ENCODE measurements at places on chromosomes 3 and 15.

GRCh38 chr3:113514265-113514769 is 639 bp downstream of the SPICE1 start:
- DNase-seq = no peak

GRCh38 chr3:119238363-119238762 is 2.3 kb downstream of the B4GALT4 start:
- no peak for DNase-seq

DNA sequence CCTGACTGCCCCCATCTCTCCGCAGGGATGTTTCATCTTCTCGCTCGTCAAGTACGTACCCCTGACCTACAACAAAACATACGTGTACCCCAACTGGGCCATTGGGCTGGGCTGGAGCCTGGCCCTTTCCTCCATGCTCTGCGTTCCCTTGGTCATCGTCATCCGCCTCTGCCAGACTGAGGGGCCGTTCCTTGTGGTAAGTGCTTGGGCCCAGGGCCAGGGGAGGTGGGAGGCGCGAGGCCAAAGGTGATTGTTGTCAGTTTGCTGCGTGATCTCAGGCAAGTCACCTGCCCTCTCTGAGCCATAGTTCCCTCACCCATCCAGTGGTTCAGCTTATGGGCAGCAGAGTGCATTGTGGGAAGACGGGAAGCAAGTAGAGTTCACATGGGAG is 58.5 kb downstream of the GRIP2 start:
- DNase-seq = no peak

- no peak for DNase-seq
Observed at GRCh38 chr3:42157540-42158538, 66.7 kb downstream of the TRAK1 start.

DNA sequence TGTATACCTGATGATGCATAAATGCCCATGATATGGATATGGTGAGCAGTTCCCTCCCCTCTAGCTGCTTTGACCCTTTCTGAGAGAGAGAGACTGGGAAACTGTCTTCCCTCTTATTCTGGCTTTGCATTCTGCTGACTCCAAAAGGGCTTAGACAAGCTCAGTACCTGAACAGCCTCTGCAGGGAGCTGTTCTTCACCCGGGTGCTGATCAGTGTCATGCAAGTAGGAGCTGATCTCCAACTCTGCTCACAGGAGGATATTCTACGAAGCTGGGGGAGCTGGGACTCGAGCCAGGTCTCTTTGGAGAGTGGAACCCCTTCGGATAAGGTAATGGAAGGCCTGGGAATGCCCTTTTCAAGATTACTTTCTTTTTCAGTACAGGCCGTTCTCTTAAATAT is 237.1 kb downstream of the RYR3 start:
- DNase-seq = no peak

Data from cortex of kidney (tissue), 1 donor.